ENCODE measurements at places on chromosomes 5 and 9.

DNA sequence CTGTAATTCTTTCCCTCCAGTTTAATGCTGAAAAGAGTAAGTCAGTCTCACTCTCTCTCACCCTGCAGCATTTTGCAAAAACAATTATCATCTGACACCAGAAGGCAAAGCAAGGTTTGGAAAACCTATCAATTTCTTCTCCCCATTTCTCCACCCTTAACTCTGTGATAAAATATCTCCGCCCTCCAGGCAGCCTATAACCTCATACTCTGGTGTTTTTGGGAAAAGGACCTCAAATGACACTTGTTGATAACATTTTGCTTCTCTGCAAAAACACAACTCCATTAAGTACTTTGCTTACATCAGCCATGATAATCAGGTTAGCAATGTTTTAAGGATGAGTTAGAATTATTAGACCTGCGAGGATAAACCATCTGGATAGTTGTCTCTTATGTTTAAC lies 2.3 kb downstream of the ANKH start:
- H3K27ac ChIP-seq = no peak overlapping the region
- no peaks in the 10 kb centered on the region for H3K36me3 ChIP-seq
- H3K4me1 ChIP-seq = no peaks in the 10 kb centered on the region

DNA sequence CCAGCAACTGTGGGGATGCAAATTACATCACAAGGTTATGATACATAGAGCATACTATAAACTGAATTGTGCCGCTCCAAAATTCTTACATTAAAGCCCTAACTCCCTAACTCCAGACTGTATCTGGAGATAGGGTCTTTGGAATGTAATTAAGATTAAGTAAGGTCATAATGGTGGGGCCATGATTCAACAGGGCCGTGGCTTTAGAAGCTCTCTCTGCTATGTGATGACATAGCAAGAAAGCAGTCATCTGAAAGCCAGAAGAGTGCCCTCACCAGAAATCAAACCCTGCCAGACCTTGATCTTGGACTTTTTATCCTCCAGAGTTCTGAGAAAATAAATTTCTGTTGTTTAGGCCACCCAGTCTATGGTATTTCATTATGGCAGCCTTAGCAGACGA lies 123.9 kb downstream of the FBXL17 start:
- no peak overlapping the region for H3K4me3 ChIP-seq
- H3K36me3 ChIP-seq = no peaks in the 10 kb centered on the region
- no peak overlapping the region for H3K27ac ChIP-seq
- peak; percentile 44 for DNase-seq

DNA sequence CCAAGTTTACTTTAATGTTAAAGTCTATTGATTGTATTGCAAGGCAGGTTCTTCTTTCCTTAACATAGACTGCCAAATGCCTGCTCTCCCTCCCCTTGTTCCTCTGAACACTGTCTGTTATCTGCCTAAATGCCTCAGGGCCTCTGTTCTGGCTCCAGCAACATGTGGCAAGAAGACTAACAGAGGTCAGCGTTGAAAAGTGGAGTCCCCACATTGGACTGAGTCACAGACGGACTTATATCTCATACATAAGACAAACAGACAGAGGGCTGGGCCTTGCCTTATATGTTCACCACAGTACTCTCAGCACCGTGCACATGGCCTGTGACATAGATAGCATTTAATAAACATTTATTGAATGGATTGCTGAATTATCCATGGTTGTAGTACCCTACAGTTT lies 91.4 kb downstream of the TSSK1B start:
- no peaks in the 10 kb centered on the region for H3K27me3 ChIP-seq
- H3K27ac ChIP-seq = no peak overlapping the region
- peak; percentile 66 for DNase-seq
- no peaks in the 10 kb centered on the region for H3K4me1 ChIP-seq
- no peak overlapping the region for H3K4me3 ChIP-seq

GRCh38 chr5:36198281-36198680 lies 43.4 kb downstream of the NADK2 start:
- no peak for DNase-seq
- H3K4me3 ChIP-seq = no peak overlapping the region

- peak; percentile 20 for DNase-seq
- no peaks in the 10 kb centered on the region for H3K36me3 ChIP-seq
- H3K4me3 ChIP-seq = no peak overlapping the region
- no peaks in the 10 kb centered on the region for H3K4me1 ChIP-seq
Observed at GRCh38 chr5:143932584-143932983, 120.6 kb downstream of the HMHB1 start.

All from fibroblast of lung (primary cell).